Stimulated activated naive CD4-positive, alpha-beta T cell treated with Interleukin-2 at 50 U/mL for 16 hours (primary cell): ENCODE measurements at places on chromosomes 6 and 20.

- DNase-seq = no peak
Measured at GRCh38 chr6:134584847-134585516, 267.1 kb upstream of the SGK1 start.

DNA sequence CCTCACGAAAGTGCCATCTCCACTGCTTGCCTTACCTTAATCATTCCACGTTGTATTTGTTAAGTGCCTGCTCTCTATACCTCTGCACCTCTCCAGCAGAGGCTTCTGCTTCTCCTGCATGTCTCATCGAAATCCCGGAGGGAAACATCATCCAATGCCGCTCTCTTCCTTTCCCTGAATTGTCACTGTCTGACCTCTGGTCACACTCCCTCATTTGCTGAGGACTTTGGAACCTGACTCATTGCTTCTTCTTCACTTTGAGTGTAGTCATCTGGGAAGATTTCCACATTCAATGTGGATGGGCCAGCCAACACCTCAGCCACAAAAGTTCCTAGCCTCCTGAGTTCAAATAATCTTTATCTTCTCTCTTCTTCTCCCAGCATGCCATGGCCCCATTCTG is 78.9 kb upstream of the BEND6 start:
- no peak for DNase-seq

DNA sequence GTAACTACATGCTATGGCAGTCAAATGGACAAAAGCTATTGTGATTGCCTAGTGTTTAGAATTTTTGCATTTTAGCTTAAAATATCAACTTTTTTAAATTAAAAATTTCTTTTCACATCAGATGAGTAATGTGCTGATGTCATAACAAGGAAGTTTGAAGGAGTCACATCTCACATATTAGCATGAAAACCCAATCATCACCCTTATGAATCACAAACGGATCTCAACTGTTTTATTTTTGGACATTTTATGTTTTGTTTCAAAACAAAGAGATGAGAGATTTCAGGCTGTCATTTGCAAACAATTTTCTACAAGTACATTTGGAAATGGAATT is 53.6 kb upstream of the TRERF1 start:
- no peak for DNase-seq

GRCh38 chr6:73857341-73857890 is 161.4 kb downstream of the CD109 start:
- no peak for DNase-seq

DNA sequence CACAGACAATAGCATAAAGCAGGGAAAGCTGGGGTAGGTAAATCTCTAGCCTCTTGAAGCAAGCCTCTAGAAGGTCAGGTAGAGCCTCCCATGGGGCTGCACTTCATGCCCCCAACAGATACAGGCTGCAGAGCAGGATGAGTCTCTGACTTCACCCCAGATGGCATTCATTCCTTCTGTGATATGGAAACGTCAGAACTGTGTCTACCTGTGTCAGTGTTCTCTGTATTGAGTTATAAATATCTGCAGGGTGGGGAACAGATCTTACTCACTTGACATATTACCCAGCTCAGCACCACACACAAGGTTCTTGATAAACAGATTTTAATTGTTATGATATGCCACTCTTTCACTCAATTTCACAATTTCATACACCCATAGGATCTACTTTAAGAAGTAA is 2.1 kb downstream of the LGSN start:
- DNase-seq = no peak

GRCh38 chr20:23690581-23690980 is 1.7 kb upstream of the CST4 start:
- DNase-seq = no peak

DNA sequence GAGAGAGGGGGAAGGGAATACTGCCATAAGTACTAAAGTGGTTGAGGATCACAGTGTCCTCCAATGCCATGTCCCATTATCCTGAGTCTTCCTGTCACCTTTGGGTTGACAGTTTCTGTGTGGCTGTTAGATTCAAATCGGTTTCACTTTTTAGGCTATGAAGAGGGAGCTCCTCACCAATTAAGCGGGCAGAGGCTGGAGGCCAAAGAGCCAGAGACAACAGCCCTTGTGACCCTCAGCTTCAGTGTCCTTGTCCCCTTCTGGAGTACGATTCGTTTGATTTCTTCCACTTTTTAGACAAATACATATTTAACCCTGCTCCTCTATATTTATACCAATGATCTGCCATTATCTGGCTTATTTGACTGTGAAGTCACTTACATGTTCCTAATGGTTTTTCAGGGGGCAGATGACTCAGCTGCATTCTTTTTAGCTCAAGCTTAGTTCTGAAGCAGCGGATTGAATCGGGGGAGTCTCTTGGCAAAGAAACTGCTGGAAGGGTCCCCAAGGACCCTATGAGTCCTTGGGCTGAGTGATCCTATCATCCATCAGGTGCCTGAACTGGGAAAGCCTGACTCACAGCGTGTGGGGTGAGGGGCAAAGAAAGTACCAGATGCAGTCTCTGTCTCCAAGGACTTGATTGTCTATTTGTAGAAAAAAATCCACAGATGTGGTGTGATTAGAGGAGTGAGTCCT is 18.2 kb downstream of the FERMT1 start:
- no peak for DNase-seq
